ENCODE measurements at places on chromosomes 2 and 18.

DNA sequence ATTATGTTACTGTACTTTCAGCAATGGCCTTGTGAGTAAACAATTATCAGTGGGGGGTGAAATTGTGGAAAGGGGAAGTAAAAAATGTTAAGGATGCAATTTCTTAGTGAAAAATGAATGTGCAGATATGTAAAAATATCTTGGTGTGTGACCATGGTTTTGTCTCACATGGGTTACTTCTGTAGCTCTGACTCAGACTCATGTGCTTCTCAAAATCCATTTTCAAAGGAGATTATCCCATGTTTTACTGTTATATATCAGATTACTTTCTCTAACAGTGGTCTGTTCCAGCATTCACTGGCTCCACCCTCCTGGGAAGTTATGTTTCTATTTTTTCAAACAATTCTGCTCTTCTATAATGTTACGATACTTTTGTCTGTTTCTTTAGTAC, 298.2 kb upstream of the COL3A1 start:
- DNase-seq, result no peak

DNA sequence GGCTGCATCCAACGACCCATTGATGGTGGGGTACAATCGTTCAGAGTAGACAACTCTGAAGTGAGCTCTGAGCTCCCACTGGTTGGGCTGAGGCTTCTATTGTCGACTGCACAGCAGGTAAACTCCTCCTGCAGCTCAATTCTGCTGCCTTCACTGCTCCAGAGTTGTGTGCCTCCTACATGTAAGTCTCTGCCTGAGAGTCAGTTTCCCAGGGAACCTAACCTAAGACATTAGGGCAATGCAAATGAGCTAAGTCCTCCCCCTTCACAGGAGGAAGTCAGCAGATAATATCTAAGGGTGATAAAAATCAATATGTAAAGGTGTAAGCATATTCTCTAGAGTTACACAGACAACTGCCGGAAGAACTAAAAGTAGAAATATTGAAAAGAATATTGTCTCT, 22.5 kb upstream of the ACYP2 start:
- DNase-seq, result no peak

DNA sequence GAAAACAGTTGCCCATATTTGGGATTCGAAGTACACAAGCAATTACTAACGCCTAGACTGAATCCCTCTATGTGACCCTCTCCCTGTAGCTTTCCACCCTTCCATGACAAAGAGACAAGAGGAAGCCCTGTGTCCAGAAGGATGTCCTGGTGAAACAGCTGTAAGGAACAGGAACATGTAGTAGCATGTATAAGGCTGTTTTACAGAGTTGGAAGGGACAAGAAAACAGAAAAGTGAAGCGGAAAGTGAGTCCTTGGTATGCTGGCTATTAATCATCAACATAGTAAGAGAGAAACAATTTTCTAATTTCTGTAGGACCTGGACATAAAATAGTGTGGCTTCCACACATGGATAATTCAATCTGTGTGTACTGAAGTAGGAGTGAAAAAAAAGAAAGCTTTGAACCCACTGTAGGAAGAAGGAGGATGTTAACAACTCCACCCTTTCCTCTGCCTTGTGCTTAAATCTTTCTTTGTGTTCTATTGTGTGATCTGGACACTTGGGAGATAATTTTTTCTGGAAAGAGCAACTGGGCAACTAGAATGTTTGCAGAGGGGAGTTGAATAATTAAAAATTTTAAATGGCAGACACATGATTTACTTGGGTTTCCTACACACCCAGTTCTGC, 162.3 kb upstream of the ZSWIM2 start:
- no peak for DNase-seq

DNA sequence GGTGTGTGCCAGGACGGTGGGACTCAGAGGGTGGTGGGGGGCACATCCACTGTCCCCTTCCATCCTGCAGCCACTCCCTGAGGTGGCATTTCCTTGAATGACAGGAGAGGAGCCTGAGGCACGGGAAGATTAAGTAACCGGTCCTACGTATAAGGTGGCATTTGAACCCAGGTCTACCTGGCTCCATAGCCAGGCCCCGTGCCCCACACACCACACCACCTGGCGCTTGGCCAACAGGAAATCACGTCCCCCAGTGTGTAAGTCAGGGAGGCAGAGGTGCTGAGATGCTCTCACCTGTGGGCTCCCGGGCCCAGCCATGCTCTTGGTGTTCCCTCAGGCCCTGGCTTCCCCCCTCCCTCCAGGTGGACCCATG, 53.7 kb downstream of the HPCAL1 start:
- no peak for DNase-seq

DNA sequence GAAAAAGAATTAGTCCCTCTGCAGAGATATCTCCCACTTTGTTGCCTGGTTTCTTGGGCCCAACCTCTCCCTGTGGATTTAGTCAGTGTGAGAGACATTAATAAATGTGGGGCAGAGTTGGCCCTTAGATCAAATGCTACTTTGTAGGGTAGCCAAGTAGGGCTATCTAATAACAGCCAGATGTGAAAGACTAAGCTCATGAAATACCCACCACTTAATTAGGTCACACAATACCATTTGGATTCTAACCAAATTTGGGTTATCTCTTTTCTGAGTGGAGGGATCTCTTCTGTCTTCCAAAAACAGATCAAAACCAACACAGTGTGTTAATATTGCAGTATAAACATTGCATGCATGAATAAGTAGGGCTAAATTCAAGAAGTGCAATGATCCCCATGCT, 626.8 kb upstream of the ZEB2 start:
- no peak for DNase-seq

DNA sequence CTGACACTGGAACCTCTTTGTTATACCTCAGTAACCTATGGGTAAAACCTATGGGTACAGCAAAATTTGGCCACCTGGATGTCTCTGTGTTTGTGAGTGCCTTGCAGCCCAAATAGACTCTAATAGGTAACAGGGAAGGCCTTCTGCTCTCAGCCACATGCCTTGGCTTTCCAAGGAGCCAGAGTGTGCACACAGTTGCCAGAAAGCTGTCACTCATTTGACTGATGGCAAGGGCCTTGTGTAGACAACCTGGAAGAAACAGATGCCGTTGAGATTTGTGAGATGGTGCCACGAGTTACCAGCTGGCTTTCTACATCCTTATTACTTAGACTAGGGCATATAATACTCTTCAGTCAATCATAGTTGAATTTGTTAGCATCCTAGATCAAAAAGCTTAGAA, 90.1 kb upstream of the RAB12 start:
- DNase-seq, result no peak

DNA sequence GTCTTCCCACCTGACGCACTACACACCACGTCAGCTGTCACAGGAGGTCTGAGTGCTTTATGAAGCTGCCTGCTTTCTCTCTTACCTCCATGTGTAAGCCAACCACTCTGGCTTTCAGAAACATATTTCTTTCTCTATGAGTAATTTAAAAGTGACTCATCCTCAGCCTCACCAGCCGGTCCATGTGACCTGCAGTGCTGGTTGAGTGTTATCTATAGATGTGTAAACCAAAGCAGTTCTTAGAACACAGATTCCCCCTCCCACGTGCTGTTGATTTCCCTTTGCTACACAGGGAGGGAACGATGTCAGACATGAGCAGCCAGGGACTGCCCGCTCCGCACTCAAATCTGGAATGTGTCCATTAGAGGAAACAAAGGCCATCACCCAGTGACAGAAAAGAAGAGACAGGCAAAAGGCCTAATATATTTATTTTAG, 157.8 kb downstream of the BCL2 start:
- DNase-seq, result no peak

GRCh38 chr2:84906900-84907714, 1.7 kb downstream of the TMSB10 start:
- DNase-seq, result peak; percentile 61

DNA sequence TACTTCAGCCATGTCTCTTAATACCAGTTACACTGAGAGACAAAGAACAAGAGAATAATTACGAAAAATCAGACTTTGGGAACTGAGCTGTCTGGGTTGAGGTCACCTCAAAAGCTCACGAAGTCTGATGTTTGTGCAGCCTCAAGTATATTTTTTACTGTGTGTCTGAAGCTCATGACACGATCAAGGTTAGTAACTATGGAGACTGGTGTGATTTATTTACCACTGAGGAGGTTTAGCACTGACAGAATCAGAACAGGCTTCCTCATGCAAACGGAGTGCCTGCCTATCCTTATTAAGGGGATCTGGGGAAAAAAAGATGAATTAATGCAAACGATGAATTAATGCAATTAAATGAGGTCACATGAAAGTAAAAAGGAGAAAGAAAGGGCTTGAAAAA, 61.1 kb upstream of the RAPH1 start:
- DNase-seq, result no peak

DNA sequence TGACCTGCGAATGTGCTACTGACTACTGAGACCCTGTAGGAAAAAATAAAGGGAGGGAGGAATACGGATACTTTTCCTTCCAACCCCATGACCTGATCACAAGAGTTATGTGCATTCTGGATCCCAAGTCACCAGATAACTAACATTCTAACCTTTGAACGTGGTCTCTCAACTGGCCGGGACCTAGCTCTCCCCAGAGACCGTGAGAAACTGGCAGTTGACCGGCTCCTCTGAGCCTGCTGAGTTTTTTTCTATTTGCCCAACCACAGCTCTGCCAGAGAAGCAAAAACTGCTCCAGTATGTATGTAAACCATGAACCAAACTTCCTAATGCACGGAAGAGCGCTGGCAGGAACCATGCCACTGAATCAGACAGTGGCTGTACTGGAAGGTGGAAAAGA, 47.5 kb upstream of the PTMA start:
- no peak for DNase-seq

DNA sequence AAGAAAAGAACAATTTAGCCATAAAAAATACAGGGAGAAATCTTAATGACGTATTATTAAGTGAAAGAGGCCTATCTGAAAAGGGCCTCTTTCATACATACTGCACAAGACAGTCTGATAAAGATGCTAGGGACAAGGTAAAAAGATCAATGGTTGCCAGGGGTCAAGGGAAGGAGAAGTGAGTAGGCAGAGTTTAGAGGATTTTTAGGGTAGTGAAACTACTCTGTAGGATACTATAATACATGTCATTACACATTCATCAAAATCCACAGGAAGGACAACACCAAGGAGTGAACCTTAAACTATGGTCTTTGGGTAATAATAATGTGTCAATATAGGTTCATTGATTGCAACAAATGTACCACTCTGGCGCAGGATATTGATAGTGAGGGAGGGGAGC, 289.3 kb downstream of the FSIP2 start:
- DNase-seq, result no peak

DNA sequence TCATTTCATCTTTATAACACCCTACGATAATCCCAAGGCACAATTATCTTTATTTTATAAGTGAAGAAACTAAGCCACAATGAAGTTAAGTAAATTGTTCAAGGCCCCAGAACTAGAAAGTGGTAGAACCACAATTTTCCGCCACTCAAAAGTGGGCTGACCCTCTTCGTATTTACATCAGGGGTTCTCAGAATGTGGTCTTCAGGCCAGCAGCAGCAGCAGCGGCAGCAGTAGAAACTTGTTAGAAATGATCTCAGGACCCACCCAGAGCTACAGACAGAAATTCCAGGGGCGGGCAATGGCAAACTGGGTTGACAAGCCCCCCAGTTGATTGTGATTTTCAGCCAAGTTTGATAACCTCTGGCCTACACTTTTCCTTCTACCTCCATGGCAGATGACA, 62.8 kb downstream of the LBH start:
- DNase-seq, result no peak

GRCh38 chr2:196288006-196288538, 116.7 kb upstream of the STK17B start:
- DNase-seq, result no peak

GRCh38 chr18:37019157-37019827, 190.4 kb downstream of the KIAA1328 start:
- DNase-seq, result peak; percentile 60

GRCh38 chr2:10257500-10258147, 45.1 kb upstream of the HPCAL1 start:
- no peak for DNase-seq

- no peak for DNase-seq
Measured at GRCh38 chr2:217000406-217000805, 140.5 kb upstream of the TNP1 start.

Data from D341Med (cell line).